Coronary artery (tissue), 2 donors: ENCODE measurements at places on chromosomes 12 and 14.

- no peak for DNase-seq
Observed at GRCh38 chr14:104145826-104146601, 7.6 kb downstream of the KIF26A start.

GRCh38 chr12:125113789-125114188, 48.6 kb downstream of the AACS start:
- no peak for DNase-seq

GRCh38 chr14:69945912-69946311, 66.7 kb downstream of the SMOC1 start:
- no peak for DNase-seq

- DNase-seq: no peak
Observed at GRCh38 chr14:54211551-54212308, 185.1 kb upstream of the CDKN3 start.

DNA sequence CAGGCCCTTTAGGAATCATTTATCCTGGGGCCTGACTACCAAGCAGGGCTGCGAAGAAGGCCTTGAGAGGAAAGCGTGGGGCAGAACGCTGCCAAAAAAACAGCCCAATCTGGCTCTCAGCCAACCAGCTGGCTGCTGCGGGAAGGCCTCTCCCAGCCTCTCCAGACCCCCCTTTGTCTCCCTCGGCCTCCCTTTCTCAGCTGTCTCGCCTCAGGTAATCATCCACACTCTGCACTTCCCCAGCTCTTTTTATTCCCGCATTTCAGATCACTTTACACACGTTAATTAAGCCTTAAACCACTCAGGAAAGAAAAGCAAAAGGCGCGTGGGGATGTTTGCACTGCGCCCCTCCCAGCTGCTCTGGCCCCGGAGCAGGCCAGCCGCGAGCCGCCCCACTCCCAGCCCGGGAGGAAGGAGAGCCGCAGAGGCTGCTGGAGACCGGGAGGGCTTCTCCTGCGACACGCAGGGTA, 208.2 kb upstream of the FOXN3 start:
- no peak for DNase-seq

DNA sequence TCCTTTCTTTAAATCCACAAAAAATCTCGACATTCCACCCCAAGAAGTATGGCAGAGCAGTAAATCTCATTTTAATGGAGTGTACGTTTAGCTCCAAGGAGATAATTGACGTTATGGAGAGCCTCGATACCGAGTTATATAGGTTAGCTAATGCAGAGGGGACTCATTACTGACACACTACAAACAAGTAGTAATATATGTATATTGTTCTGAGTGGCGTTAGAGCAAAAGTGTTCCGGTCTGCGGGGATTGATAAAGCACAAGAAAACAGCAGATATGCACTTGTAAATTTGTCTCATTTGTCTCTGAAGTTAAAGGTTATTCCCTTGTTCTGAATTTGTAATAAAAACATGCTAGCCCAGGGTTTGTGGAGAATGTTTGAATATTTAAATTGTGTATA, 84.1 kb downstream of the BCL11B start:
- no peak for DNase-seq

- no peak for DNase-seq
Observed at GRCh38 chr14:71267007-71267513, 359.8 kb downstream of the PCNX1 start.

DNA sequence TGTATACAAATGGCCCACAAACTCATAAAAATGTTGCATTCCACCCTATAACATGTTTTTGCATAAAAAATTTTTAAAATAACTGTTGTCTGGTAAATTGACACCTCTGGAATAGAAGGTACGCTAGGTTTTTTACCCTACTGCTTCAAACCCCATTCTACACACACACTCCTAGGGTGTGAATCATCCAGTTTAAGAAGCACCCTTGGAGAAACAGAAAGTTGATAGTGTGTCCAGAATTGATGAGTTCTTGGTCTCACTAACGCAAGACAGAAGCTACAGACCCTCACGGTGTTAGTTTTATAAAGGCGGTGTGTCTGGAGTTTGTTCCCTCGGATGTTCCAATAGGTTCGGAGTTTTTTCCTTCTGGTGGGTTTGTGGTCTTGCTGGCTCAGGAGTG, 158.5 kb downstream of the KLRB1 start:
- DNase-seq: no peak

DNA sequence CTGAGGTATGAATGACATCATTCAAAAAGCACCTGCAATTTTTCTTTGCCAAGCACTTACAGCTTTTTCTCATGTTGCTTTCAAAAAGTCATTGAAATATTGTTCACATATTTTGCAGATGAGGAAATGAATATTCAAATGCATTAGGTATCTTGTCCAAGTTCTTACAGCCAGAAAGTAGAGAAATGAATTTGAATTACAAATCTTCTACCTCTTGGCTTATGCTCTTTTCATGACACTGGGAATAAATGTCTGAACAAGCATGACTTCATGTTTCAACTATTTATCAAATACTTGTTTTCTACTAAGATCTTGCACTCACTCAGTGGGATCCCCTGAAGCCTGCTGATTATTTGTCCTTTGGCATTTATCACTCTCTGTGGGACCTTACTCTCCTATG, 267.2 kb upstream of the BTG1 start:
- DNase-seq: no peak

DNA sequence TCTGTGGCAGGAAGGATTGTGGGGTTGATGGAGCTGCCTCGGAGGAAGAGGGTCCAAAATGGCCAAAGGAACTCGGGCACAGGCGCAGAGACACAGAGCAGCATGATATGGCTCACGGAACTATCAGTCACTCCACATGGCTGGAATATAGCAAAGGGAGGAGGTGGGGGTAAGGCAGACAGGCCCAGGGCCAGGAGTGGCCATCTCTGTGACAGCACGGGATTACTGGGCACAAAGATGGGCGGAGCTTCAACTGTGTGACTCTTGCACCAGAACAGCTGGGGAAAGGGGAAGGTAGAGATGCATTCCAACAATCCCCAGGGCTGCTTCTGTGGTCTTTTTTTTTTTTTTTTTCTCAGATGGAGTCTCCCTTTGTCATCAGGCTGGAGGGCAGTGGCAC, 24.8 kb upstream of the EML1 start:
- DNase-seq: no peak

DNA sequence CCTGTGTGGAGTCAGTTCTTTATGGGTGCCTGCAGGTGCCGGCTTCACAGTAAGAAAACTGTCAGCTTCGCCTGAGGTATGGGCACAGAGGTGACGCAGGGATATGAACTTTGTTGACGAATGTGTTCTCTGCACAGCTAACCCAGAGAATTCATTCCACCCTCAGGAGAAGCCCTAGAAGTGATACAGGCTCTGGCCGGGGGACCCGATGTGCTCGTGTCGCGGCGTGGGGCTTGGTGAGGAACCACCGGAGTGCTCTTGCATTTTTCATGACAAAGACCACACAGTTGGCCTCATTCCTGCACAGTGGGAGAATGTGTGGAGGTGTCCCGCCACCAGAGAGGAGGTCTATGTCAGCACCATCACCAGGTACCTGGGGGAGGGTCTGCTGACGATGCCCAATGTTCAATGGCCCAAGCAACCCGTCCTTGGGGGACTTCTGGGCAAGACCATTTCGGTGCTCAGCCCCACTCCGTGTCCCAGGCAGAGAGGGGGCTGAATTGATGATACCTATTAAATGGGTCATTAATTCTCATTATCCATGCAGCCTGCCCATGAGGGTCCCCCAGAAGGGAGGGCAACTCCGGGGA, 147.5 kb upstream of the RTL1 start:
- DNase-seq: no peak

DNA sequence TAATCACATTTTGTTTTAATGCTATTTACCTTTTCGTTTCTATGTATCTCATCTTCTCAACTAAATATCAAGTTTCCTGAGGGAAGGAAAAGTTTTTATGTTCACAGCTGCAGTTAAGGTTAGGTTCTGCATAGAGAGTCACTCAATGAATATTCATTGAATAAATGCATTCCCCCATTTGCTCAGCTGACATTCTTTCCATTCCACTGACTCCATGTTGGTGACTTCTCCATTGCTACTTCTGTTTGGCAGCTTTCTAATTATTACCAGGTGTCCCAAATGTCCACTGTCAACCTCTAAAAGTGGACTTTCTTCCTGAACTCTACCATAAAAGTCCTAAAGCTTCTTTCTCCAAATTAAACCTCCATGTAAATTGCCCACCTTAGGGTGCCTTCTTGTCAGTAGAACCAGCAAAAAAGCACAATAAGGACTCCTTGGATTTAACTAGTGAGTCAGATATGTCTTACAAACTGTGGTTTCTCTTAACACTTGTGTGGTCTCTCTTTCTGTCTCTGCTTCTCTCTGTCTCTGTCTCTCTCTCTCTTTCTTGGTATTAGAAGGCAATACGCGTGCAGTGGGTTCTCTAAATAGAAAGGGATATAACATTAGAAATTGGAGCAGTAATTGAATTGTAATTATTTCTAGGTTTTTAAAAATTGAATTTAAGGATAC, 85.9 kb downstream of the TMEM117 start:
- DNase-seq: no peak

- no peak for DNase-seq
Observed at GRCh38 chr12:79997096-79997791, 62.3 kb upstream of the PPP1R12A start.

- DNase-seq: no peak
Observed at GRCh38 chr14:27175489-27175888, 577.7 kb upstream of the NOVA1 start.

DNA sequence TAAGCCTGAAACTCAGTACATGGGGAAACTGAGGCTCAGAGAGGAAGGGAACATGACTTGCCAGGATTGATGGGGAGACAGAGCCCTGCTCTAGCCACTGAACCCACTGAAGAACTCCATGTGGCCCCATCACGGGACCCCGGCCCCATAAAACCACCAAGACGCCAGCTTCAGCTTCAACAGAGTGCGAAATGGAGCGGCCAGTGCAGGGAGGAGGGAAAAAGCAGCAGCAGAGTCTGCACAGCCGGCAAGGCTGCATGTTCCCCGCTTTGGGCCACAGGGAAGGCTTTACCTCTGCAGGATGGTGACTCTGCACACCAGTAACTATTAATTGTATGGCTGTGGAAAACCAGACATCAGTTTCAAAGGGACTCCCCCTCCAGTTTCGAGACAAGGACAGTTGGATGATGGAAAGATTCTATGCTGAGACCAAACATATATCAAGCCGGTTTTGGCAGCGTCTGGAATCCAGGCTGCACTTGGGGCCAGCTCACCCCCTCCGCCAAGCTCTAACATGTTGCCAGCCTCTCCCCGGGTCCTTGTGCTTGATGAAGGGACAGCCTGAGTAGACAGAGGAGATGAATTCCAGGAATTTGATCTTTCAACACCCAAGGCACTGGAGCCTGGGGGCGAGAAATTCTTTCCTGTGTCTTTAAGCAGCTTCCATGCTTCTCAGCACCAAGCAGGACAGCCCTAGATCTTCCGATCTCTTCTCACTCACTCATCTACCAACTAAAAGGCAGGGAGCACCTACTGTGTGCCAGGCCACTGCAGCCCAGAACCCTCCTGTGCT, 55.7 kb upstream of the BCL11B start:
- peak; percentile 46 for DNase-seq

GRCh38 chr12:55008944-55009585, 10.7 kb upstream of the NEUROD4 start:
- no peak for DNase-seq

GRCh38 chr12:5461966-5462365, 30.1 kb downstream of the NTF3 start:
- no peak for DNase-seq

DNA sequence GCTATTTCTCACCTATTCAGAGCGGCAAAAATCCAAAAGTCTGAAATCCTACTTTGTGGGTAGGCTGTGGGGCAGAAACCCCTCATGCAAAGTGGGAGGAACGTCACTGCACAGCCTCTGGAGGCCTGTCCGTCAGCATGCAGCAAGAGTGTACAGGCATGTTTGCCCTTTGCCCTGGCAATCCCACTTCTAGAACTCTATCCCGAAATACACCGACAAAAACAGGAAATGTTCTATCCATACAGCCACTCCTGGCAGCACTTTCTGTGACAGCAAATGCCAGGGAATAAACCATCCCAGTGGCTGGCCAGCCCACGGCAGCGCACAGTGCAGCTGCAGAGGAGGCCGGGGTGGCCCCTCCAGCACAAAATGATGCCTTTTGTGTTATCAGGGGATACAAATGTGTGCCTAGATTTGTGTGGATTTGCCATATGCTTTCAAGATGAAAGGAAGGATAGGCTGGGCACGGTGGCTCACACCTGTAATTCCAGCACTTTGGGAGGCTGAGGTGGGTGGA, 39.7 kb downstream of the AMN start:
- DNase-seq: no peak

- DNase-seq: no peak
Observed at GRCh38 chr14:53735916-53736315, 220.7 kb downstream of the BMP4 start.

GRCh38 chr14:31200702-31200990, 6.9 kb downstream of the HECTD1 start:
- no peak for DNase-seq

GRCh38 chr14:61519106-61519505, 176.2 kb upstream of the HIF1A start:
- DNase-seq: no peak

DNA sequence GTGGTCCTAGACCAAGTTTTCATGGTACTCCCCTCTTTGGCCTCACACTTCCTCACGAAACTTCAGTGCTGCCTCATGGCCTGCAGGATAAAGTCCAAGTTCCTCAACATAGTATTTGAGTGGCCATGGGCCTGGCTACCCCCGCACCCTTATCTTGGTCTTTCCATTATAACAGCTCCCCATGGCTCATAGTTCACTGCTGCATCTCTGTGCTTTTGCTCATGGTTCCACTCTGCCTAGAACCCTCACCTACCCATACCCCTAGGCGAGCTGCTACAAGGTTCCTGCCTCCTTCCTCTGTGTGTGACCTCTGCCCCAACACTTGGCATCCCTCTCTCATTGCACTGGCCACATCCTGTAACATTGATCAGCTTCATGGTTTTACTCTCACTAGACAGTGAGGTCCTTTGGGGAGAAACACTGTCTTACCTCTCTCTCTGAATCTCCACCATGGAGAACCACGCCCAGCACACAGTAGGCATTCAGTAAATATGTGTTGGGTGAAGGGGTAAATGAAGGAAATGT, 158.9 kb downstream of the GPR65 start:
- peak; percentile 53 for DNase-seq

- no peak for DNase-seq
Observed at GRCh38 chr12:23169012-23169695, 544.2 kb downstream of the ETNK1 start.

GRCh38 chr14:31930493-31931240, 146.4 kb upstream of the ARHGAP5 start:
- no peak for DNase-seq

- peak; percentile 88 for DNase-seq
Observed at GRCh38 chr12:57149245-57149900, 2.0 kb upstream of the LRP1-AS start.

GRCh38 chr12:41407232-41407799, 219.2 kb downstream of the PDZRN4 start:
- no peak for DNase-seq

- DNase-seq: no peak
Observed at GRCh38 chr12:12451098-12451497, 94.2 kb downstream of the BORCS5 start.
